ENCODE measurements at places on chromosomes 11 and 22.

- DNase-seq: no peak
Observed at GRCh38 chr11:103545551-103545950, 436.3 kb downstream of the DYNC2H1 start.

DNA sequence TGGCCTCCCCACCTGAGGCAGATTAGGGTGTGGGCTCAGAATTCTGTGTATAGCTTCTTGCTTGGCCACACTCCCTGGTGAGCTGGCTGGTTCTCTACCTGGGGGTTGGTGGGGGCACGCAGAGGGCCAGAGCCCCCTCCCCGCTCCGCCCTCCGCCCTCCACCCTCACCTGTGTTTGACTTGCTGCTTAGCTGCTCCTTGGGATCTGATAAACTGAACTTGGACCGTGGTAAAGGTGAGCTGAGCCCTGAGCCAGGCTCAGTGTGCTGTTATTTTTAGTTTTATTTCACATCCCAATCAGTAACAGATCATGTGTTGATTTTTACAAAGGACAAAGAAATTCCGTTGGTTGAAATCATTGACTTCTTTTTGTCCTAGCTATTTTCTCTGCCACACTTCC is 2.0 kb downstream of the OVOL1 start:
- no peak for DNase-seq

GRCh38 chr11:76143274-76143673 is 63.0 kb downstream of the WNT11 start:
- no peak for DNase-seq

GRCh38 chr11:116224154-116224888 is 548.5 kb downstream of the BUD13 start:
- DNase-seq: peak; percentile 37

- DNase-seq: no peak
Observed at GRCh38 chr11:15622231-15622890, 507.6 kb downstream of the INSC start.

- no peak for DNase-seq
Observed at GRCh38 chr11:76771446-76772099, 11.6 kb upstream of the TSKU start.

DNA sequence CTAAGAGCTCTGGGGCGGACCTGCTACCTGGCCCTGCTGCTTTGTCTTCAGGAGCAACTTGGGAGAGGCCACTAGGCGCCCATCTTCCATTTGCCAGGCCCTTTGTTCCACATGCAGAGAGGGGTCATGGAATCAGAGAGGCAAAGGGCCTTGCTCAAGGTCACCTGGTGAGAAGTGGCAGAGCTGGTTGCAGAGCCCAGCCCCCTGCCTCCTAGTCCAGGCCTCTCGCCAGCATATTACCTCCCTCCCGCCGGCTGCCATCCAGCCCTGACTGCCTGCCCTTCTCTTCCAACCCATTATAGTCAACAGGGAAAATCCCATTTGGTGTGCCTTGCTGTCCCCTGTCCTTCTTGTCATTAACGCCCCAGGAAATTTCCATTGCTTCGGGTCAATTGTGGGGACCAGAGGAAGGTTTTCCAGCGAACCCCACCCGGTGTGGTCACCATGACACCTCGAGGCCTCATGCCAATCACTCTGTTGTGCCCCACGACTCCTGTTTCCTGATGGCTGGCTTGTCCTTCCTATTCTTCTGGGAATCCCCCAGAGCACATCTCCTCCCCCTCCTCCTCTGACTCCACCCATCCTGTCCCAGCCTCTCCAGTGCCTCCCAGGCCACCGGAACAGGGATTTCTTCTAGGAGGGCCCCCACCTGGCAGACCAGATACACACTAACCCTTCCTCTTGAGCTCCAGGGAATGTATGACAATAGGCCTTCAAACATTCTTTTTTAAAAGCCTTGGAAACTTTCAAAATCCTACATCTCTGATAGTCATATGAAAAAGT is 77.0 kb downstream of the NECTIN1 start:
- no peak for DNase-seq

DNA sequence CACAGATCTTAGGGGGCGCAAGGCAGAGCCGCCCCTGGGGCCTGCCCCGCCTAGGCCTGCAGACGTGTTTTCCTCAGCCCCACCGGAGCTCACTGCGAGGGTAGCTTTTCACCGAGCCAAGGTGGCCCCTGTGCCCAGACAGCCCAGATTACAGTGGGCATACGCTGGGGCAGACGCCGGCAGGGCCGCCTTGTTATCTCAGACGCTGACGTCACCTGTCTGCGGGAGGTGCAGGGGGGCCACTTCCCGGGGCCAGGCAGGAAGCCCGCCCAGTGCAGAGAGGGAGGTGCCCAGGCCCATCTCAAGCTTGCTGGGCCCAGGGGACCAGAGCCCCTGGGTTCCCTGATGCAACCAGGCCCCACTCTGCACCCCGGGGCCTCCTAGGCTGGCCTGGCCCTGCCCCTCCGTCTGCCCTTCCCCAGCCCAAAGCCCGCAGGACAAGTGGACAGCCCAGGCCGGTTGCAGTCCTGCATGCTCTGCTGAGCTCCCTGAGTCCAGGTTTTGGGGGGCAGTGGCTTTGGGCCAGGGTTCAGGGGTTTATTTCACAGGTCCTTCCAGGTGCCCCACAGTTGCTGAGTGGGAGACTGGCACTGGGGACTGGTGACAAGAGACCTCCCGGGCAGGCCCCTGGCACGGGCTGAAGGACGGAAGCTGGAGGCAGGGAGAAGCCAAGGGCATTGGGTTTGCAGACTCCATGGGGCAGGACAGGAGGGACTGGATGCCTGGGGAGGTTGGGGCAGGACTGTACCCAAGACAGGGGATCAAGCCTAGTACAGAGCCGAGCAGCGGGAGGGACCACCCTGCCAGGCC is 38.6 kb downstream of the IGF2 start:
- no peak for DNase-seq

DNA sequence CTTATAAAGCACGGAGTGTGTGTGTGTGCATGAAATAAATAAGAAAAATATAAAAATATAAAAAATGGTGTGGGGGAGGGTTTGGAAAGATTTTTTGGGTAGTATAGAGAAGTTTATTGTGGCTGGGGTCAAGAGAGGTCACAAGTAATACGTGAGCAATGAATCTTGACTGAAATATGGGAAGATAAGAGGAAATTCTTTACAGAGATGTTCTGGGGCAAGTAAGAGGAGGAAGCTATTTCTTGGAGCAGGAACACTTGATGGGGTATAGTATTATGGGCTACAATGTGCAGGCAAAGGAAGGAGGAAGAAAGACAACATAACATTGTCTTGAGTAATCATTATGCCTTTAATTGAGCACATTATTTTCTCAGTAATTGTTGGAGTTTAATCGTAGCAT is 2.1 kb downstream of the HBD start:
- no peak for DNase-seq

GRCh38 chr11:57126766-57127400 is 54.9 kb upstream of the LRRC55 start:
- DNase-seq: no peak

DNA sequence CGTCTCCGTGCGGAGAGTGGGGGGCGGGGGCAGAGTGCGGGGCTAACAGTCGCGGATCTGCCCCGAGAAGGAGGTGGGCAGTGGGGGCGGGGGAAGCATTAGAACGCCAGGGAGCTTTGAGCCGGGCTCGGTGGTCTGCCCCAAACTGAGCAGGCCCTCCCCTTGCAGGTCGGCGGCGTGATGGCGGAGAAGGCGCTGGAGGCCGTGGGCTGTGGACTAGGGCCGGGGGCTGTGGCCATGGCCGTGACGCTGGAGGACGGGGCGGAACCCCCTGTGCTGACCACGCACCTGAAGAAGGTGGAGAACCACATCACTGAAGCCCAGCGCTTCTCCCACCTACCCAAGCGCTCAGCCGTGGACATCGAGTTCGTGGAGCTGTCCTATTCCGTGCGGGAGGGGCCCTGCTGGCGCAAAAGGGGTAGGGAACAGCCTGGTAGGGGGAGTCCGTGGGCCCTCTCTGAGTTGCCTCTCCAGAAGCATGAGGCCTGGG is 979 bp downstream of the ABCG4 start:
- DNase-seq: no peak

DNA sequence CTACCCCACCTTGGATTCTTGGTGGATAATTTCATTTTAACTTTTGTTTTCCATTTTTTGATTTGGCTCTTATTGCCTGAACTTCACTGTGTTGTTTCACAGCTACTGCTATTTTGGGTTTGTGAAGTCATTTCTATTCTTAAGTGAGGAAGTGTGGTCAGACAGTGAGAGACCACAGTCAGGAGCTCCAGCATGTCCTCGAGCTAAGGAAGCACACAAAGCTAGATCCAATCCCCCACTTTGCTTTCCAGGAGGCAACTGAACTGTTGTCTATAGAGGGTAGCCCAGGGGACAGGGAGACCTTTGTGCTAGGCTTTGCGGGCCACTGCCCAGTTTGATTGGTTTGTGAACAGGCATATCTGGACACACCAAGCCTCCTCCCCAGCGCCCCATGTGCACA is 251.8 kb upstream of the KIRREL3 start:
- DNase-seq: no peak

DNA sequence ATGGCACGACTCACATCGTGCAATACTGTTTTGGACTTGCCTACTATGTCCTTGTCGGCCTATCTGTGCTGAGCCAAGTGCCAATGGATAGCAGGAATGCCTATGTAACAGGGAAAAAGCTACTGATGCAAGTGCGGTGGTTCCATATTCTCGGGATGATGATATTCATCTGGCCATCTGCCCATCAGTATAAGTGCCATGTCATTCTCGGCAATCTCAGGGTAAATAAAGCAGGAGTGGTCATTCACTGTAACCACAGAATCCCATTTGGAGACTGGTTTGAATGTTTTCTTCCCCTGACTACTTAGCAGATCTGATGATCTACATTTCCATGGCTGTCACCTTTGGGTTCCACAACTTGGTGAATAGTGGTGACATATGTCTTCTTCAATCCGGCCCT is 20.1 kb downstream of the OOSP3 start:
- DNase-seq: no peak

- DNase-seq: no peak
Observed at GRCh38 chr22:39966470-39966869, 6.3 kb downstream of the TMA7B start.

All from NCI-H526 (cell line).